ENCODE measurements at places on chromosomes 11 and 22. TPM values are rescaled to one million over a fixed set of nuclear protein-coding genes. Genes with fewer than 3 reads are reported as not detected.

CABP4 gene
- not detected for total RNA-seq

AIFM3 gene
- not detected for total RNA-seq

MMP12 gene
- total RNA-seq, result 0.10 TPM

ZNF202 gene
- 7.1 TPM for total RNA-seq

APOA5 gene
- total RNA-seq, result not detected

AHNAK gene
- 298 TPM for total RNA-seq

BTG4 gene
- 0.12 TPM for total RNA-seq

OR52K1 gene
- total RNA-seq, result not detected

ADAMTS8 gene
- total RNA-seq, result not detected

SLC5A1 gene
- total RNA-seq, result not detected

All from A172 (cell line).